ENCODE measurements at places on chromosomes 3 and 15.

DNA sequence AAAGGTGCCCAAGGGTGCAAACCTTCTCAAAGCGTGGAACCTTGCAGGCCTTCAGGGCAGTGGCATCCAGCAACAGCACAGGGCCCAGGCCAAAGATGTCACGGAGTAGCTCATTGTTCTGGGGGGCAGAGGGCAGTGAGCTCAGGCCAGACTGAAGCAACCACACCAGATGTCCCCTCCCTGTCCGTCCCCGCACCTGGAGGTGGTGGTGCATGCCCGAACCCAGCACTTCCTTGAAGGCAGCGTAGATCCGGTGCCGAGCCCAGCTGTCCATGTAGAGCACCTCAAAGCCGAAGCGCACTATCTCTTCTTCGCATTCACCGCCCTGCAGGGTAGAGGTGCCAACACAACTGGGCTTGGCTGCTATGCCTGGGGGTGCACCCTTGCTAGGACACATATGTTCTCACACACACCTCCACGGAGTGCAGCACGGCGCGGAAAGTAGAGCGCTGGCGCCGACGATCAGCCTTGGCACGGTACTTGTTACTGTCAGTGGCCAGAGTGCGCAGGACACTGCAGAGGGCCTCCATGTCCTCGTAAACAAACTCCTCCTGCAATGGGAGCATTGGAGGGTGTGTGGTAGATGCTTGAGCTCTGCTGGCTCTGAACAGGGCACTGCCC, 3.7 kb downstream of the IFRD2 start:
- DNase-seq, result no peak

GRCh38 chr3:64523324-64523723, 164.5 kb downstream of the ADAMTS9 start:
- no peak for DNase-seq

DNA sequence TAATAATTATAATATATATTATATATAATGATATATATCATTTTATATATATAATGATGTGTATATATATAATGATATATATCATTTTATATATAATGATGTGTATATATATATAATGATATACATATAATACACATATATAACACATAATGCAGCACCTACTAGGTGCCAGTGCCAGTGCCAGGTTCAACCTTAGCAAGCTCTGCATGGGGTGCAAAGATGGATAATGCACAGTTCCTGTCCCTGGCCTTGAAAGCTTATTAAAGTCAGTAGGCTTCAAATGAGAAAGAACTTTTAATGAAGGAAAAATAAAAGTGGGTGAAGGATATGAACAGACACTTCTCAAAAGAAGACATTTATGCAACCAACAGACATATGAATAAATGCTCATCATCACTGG, 192.7 kb upstream of the SLC2A2 start:
- no peak for DNase-seq

- no peak for DNase-seq
Observed at GRCh38 chr15:81315452-81316175, 8.3 kb downstream of the STARD5 start.

DNA sequence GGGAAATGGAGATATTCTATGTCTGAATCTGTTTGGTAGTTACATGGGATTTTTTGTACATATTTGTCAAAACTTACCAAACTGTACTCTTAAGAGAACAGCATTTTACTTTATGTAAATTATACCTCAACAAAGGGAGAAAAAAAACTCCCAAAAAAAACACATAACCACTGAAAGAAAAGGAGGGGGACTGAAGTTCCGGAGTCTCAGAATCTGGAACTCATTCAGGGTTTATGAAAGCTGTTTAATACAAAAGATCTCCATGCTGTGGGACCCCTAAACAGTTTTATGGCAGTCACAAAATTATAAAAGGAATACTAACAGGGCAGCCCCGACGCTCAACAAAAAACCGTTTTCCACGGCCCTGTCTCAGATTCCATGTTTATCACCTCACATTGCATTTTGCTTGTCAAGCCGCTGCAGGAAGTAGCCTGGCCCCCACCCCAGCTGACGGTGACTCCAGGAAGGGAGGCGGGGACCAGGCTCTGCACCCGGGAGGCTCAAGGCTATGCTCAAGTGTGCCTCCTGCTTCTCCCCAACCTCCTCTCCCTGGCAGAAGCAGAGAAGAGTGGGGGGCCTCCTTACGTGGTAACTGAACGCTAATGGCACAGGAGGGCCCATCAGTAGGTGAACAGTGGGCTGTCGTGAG, 29.3 kb downstream of the RFT1 start:
- no peak for DNase-seq

DNA sequence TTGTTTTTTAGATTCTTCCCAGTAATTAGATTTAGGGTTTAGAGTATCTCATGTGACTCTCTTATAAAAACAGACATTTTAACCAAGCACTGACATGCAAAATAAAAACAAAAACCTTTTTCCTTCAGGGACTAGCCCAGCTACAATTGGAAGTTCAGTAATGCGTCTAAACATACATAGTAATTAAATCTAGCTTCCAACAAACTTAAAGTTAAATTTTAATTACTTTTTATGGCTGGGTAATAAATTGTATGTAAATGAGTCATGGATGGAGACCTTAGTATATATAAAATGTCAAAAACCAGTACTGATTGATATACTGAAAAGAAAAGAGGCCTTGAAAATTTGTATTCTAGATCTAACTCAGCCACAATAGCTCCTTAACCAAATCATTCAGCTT, 43.6 kb upstream of the AP4E1 start:
- DNase-seq, result no peak

- DNase-seq, result no peak
Observed at GRCh38 chr15:43505738-43506137, 11.7 kb upstream of the MAP1A start.

DNA sequence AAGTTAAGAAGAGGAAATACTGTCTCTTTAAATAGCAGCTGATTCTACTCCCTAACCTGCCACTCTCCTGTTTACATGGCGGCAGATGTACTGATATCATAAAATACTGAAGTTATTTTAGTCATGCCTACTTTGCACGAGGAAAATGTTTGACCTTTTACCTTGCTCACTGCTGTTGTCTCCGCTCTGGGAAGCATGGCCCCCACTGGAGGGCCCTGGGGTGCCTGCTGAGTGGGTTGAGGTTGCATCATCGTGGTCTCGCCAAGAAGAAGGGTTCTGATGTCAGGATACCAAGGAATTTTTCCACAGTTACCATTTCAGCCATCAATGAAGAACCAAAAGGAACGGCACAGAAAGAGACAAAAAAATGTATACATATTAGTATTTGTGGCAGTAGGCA, 16.7 kb downstream of the MEIS2 start:
- no peak for DNase-seq

DNA sequence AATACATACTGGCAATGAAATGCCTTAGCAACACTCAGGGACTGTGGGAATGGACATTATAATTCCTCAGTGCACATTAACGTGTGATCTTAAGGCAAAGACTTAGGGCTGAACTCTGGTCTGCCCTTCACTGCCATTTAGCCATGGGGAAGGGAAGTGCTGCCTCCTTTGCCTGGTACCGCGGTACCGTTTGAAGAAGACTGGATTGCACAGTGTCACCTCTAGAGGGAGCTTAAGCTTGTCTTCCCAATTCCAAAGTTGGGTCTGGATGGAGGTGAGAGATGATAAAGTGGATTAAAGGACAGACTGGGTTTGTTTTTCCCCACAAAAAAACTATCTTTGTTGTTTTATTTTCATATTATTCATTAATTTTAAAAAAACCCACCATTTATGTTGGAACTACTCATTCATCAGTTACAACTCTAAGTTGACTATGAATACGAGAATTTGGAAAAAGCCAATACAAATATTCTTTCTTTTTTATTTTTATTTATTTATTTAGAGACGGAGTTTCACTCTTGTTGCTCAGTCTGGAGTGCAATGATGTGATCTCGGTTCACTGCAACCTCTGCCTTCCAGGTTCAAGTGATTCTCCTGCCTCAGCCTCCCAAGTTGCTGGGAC, 60.0 kb upstream of the SYN2 start:
- DNase-seq, result peak; percentile 11

- no peak for DNase-seq
Observed at GRCh38 chr15:36996121-36996520, 104.2 kb downstream of the MEIS2 start.

- no peak for DNase-seq
Observed at GRCh38 chr3:53729159-53729558, 117.1 kb downstream of the CHDH start.

DNA sequence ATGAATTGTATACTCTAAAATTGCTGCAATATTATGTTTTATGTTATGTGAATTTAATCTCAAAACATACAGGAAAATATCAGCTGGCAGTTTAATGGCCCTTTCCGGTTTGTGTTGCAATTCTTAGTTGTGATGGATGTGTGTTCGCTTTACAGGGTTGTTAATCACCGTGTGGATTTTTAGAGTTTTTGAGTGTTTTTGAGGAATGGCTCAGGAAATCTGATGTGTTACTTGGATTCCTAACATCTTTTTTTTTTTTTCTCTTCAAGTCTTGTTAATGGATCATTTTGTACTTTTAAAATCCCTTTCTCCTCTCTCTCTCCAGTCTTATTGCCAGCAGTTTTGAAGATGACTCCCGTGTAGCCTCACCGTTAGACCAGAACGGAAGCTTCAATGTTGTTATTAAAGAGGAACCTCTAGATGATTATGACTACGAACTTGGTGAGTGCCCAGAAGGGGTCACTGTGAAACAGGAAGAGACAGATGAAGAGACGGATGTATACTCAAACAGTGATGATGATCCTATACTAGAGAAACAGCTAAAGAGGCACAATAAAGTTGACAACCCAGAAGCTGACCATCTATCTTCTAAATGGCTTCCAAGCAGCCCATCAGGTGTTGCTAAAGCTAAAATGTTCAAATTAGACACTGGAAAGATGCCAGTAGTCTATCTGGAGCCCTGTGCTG, 35.7 kb downstream of the MGA start:
- peak; percentile 18 for DNase-seq

Data from transverse colon (tissue), 4 donors.